Left renal pelvis (tissue), 4 donors: ENCODE measurements at places on chromosomes 2 and 18.

- no peak for DNase-seq
These were observed 469.1 kb downstream of the CBLN2 start for GRCh38 chr18:72075040-72075439.

DNA sequence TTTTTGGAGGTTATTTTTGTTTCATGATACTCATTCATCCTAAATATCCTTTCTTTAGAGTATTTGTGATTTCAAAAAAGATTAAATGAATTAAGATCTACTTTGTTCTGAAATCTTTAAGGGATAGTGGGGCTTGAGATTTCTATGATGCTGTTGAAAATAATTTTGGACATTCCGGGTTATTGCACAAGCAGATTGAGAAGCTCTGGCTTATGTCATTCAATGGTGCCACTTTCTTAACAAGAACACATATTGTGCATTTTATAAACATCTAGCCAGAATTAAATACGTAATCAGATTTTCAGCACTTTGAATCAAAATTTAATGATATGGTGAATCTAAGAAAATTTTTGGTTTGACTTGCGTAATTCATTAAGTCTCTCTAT, 207.7 kb upstream of the COL3A1 start:
- no peak for DNase-seq

DNA sequence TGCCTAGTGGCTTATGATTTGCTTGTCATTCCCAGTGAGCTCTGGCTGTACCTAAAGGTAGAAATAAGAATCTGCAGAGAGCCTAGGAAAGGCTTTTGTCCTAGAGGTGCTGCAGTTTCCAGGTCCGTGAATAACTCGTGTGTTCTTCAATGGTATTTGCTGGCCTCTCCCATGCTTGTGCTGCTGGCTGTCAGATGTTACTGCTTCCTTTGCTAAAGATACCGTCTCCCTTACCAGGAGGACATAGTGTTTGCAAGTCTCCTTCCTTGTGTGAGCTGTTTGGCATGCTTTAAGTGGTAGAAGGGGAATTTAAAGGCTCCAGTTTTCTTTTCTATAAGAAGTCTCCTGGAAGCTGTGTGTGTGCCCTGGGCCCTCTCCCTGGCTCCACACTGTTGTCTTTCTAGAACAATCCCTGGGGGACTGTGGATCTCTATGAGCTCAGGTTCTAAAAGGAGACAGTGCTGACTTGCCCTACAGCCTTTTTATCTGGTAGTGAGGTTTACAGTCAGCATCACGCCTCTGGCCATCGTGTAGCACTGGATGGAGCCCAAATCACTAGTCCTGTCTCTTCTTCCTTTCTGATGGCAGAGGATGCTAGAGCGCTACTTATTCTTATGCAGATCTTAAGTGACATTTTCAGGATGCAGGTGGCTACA, 65.8 kb downstream of the RNF144A start:
- no peak for DNase-seq

DNA sequence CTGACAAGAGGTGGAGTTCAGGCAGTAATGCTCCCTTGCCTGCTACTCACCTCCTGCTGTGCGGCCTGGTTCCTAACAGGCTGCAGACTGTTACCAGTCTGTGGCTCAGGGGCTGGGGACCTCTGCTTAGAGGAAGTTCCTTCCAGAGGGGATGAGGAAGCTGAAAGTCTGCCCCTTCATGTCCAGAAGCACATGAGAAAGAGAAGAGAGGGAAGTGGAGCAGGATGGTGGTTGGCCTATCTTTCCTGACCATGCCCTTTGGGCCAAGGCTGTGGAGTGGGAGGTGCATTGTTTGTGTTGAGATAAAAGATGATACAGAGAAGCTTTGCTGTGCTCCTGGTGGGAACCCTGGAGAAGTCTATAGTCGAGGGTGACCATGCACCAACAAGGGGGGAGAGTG, 112.5 kb downstream of the LPIN1 start:
- DNase-seq, result no peak

DNA sequence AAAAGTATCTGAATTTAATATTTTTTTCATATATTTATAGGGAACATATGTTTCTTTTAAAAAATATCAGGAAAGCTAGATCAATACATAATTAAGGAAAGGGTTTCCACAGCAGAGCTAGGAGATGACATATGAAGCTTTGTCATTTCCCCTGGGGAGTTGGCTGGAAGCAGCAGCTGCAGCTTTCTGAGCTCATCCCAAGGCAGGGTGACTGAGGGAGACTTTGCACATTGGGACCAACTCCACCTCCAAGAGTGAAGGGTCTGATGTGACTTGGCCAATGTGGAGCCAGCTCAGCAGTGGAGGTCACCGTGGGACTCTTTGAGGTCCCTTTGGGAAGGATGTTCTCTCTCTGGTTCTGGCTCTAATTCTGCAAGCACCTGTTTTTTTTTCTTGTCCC, 315.1 kb downstream of the RDH14 start:
- no peak for DNase-seq

GRCh38 chr2:190781604-190782198, 98.9 kb upstream of the GLS start:
- DNase-seq, result no peak

DNA sequence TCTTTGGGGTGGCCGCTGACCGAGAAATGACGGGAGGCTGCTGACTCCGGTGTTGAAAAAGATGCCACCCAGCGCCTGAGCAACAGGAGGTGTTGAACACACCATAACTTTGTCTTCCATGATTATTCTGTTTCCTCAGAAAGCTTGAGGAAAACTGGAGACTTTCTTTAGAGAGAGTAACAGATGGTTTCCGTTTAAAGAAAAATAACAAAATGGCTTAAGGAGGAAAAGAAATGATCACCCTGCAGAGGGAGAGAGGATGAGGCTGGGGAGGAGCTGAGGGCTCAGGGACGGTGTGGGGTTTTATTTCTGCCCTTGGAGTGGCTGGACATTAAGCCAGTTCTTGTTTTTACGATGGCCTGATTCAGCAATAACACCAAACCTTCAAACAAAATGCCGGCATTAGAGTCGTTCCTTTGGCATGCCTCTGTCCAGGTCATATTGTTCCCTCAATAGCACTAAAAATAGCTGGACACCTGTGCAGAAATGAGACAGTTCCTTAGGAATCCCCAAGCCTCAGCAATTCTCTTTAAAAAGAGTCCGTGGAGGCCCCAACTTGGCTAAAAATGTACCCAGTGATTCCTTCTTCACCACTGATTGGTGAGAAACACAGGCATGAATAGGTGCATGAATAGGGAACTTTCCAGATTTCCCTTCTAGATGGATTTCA, 182.4 kb downstream of the ALPK2 start:
- DNase-seq, result no peak

GRCh38 chr2:202032846-202033316, 774 bp upstream of the FZD7 start:
- no peak for DNase-seq

DNA sequence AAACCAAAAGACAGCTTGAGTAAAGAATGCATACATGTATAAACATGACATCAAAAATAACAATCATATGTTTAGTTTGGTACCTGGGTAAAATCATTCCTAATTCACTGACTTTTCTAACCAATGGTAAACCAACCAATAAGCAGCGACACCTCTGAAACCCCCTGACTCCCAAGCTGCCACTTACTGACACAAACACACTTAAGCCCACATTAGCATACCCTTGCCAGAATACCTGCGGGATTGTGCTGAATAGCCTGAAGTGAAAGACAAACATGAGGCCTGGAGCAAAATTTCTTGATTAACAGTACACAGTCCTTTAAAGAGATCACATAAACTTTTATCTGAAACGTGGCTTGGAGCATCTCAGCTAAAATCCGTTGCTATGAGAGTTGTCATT, 902.9 kb downstream of the TMEM182 start:
- no peak for DNase-seq

- DNase-seq, result no peak
These were observed 98.0 kb downstream of the ANKRD44 start for GRCh38 chr2:197212344-197213262.

DNA sequence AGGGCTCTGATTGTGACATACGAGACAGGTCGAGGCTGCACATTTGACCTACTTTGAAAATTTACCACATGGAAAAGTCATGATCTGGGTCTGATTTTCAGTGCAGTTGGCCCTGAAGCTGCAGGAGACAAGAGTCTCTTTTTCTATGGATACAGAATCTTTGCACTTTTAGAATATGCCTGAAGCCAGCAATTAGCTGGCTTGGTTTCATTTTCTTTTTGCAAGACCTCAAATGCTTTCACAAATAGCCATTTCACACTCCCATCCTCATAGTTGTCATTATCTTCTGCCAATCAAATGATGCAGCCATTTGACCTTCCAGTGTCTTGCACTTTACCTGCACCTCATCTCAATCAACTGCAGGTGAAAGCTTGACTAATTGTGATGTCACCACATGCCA, 59.0 kb downstream of the GPR39 start:
- no peak for DNase-seq

DNA sequence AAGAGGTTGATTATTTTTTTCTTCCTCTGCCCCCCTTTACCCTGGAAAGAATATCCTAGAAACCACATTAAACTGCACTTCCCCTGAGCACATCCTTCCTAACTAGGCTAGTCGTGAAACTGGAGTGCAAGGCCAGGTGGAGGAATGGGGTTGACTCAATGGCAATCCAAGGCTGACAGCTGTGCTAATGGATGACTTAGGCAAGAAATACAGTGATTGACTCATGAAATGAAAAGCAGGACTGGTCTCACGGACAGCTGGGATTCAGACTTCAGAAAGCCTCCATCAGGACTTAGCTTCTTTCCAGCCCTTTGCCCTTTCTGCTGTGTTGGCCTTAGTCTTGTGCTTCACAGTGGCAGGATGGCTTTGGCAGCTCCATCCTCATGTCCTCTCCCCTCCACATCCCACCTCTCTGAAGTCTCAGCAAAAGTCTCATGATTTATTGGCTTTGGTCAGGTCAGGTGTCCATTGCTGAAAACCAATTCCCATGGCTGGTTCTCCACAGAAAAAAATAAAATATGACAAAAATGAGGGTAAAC, 33.8 kb downstream of the INSIG2 start:
- DNase-seq, result no peak

GRCh38 chr2:120257522-120257921, 4.9 kb downstream of the RALB start:
- DNase-seq, result no peak

DNA sequence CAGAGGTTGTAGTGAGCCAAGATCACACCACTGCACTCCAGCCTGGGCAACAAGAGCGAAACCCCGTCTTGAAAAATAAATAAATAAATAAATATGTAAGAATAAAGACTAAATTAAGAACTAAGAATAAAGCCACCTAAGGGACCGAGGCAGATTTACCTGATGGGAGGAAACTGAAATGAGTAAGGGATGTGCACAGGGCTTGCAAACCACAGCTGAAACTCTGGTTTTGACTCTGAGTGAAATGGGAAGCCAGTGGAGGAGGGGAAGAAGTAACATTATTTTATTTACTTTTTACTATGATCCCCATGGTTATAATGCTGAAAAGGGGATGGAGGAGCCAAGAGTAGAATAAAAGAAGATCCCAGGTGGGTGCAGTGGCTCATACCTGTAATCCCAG, 107.3 kb downstream of the CABYR start:
- no peak for DNase-seq

DNA sequence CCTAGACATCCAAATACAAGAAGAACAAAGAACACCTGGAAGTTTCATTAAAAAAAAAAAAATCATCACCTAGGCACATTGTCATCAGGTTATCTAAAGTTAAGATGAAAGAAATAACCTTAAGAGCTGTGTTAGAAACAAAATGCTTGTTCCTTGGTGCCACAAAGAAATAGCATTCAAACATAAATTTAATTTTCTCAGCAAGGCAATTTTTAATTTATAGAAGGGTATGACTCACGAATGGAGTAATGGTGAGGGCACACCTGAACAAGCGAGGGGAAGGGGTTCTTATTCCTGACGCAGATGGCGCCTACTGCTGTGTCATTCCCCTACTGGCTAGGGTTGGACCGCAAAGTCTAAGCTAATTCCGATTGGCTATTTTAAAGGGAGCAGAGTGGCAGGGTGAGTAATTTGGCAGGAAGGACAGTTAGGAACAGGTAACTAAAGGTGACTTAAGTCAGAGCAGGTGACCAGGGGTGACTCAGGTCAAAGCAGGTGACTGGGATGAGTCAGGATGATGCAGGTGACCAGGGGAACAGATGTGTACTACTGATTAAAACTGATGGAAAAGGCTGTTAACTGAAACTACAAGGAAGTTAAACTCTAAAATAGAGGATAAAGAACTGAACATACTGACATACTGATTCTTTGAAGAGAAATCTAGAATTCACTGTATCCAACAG, 30.0 kb upstream of the TWSG1 start:
- DNase-seq, result no peak

GRCh38 chr2:159890551-159891266, 92.7 kb upstream of the CD302 start:
- no peak for DNase-seq

GRCh38 chr2:27024188-27024587, 8.6 kb upstream of the TMEM214 start:
- DNase-seq, result no peak

GRCh38 chr2:28979041-28979440, 2.1 kb upstream of the TOGARAM2 start:
- no peak for DNase-seq

GRCh38 chr18:54165450-54165849, 59.0 kb downstream of the MBD2 start:
- no peak for DNase-seq

GRCh38 chr2:69131983-69132675, 119.2 kb downstream of the ANTXR1 start:
- DNase-seq, result no peak

DNA sequence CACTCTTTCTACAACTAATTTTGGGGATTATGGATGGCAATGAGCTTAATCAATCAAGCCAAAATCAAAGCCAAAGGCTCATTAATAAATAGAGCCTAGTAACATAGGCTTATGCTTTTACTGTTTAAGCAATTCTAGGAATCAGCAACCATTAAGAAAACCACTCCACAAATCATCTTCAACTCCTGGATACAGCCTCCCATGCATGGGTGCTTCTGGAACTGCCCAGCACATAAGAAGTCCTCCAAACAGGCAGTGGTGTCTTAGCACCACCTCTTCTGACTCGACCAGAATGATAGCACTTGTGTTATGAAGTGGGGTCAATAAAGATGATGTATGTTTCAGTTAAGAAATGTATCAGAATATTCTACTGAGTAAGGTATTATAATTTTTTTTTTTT, 104.4 kb upstream of the SERPINE2 start:
- DNase-seq, result no peak

- DNase-seq, result no peak
These were observed 1191.0 kb upstream of the LRRTM1 start for GRCh38 chr2:81495556-81495955.

- DNase-seq, result no peak
These were observed 10.7 kb downstream of the USP34 start for GRCh38 chr2:61460163-61460562.

GRCh38 chr2:7516484-7517063, 599.4 kb downstream of the RNF144A start:
- no peak for DNase-seq

GRCh38 chr18:13518382-13518781, 208.0 kb downstream of the FAM210A start:
- DNase-seq, result no peak

DNA sequence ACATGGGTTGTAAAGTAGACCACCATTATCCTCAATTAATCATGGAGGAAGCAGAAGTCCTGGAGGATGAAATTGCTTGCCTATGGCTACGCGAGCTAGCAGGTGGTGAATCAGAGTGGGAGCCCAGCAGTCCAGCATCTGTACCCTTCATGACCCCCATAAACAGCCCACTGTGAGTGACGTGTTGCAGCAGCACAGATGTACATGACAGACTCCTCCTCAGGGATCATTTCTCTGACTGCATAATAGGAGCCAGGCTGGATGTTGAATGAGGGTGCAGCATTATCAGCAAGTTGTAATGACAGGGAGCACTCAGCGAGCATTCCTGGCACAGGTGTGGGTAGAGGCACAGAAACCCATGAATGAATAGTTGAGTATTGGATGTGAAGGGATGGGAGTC, 339.3 kb downstream of the MYCN start:
- no peak for DNase-seq
